Upper lobe of left lung (tissue), 6 donors: ENCODE measurements at places on chromosomes 12 and 14.
A peak's percentile ranks its signal among the peaks of the same experiment; 100 is the strongest.

- no peak for DNase-seq
Measured at GRCh38 chr12:26473291-26473690, 277.9 kb downstream of the SSPN start.

- DNase-seq: no peak
Measured at GRCh38 chr12:131805421-131805820, 22.8 kb upstream of the MMP17 start.

DNA sequence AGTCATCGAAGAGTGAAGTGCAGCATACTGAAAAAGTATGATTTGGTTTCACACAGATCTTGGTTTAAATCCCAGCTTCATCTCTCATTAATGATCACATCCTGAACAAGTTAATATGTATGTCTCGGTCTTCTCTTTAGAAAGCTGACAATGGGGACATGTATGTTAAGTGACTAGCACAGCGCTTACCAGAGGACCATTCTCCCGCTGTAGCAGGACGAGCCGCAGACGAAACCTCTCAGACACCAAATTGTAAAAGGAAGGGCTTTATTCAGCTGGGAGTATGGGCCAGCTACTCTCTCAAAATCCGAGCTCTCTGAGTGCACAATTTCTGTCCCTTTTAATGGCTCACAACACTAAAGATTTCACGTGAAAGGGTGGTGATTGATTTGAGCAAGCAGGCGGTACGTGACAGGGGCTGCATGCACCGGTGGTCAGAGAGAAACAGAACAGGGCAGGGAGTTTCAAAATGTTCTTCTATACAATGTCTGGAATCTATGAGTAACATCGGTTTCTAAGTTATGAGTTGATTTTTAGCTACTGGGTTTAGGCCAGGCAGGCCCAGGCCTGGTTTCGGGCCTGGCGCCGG lies 682.4 kb downstream of the DIO2 start:
- no peak for DNase-seq

- peak; percentile 64 for DNase-seq
Measured at GRCh38 chr12:6226002-6226678, 25.9 kb downstream of the CD9 start.

DNA sequence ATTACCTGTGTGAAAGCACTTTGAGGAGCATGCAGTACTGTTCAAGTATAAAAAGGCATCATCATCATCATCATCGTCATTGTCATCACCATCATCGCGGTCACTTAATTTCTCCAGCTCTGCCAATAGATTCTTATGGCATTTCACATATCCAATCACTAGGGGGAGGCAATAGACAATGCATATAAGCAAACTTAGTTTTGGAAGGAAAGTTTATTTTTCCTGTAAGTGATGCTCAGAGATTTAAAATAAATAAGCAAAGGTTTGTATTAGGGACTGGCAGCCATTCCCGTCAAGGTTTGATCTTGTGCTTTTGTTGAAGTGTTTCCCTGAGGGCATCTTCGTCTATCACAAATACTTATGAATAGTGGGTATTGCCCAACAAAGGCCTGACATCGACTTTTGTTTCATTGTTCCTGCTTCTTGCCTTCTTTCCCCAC lies 127.4 kb downstream of the KTN1 start:
- no peak for DNase-seq

DNA sequence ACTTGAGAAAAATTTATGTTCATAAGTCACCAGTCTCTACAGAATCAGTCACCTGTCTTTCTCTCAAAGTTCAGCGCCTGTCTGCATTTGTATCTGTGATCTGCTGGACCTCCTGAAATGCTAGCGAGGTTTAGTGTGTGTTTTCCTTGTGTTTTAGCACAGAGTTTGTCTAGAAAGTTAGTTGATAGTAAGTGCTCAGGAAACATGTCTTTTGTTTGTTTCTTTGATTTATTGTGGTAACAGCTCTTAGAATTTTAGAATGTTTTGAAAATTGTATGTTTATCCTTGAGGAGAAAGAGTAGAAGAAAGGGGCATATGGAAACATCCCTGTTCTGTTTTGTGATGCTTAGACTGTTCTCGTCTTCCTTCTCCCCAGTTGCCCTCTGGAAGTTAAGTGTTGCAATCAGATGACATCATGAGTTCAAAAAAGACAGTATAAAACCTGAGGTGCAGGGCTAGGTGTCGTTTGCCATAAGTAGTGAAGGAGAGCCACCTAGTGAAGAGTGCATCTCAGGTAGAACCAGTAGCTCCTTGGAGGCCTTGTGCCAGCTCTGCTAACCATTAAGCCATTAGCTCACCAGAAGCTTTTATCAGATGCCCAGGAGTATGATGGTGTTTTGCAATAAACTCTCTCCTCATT lies 44.8 kb downstream of the FBXW8 start:
- DNase-seq: no peak

DNA sequence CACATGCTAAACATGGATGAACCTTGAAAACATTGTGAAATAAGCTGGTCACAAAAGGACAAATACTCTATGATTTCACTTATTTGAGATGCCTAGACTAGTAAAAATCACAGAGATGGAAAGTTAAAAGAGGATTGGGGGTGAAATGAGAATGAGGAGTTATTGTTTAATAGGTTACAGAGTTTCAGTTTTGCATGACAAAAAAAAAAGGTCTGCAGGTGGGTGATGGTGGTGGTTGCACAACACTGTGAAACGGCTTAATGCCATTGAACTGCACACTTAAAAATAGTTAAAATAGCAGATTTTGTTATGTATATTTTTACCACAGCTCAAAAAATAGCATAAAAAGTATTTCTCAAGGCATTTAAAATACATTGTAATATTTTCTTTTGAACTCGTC lies 151.9 kb upstream of the NRXN3 start:
- DNase-seq: no peak

DNA sequence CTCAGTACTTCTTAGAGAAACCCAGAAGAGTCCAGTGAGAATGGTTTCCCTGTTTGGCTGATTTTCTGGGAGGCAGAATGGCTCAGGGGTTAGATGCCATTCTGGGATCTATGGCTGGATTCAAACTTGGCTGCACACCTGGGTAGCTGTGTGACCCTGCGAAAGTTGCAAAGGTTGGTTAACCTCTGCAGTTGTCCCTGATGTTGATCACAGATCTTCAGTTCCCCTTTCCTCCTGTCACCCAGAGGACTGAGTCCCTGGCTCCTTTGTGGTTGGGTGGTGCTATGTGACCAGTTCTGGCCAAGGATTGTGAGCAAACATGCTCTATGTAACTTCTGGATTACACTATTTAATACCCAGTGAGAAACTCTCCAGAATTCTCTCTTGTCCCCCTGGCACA lies 418.0 kb downstream of the RGS6 start:
- DNase-seq: no peak

- no peak for DNase-seq
Measured at GRCh38 chr12:121472150-121472905, 72.4 kb downstream of the RNF34 start.

DNA sequence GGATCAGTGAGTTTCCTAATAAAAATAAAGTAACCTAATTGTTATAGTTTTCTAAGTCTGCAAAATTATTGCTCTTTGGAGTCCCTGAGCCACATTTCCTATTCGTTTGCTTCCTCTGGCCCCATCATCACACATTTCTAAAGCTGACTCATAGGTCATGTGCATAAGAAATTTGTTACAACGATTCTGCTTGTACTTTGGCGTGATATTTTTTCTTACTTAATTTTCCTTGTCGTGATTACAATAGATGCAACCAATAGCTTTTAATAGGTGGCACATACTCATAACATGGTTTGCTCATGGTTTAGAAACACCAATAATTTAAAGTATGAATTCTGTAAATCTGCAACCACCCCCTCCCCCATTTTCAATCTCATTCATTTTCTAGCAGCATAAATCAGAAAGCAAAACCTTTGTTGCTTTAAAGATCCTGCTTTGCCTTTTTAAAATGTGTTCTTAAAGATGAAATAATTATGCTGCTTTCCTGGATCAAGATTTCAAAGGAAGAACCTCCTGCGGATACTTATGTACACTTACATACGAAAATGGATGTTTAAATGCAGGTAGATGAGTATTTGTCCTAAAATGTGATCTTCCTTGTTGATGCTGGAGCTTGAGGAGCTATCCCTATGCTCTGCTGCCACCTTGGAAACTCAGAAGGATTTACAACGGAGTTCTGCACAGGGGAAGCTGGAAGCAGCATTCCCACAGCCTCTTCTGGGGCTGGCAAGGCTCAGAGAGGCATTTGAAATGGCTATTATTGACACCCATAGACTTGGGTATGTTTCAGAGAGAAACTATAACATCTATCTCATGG lies 1.7 kb upstream of the FLRT2 start:
- no peak for DNase-seq

DNA sequence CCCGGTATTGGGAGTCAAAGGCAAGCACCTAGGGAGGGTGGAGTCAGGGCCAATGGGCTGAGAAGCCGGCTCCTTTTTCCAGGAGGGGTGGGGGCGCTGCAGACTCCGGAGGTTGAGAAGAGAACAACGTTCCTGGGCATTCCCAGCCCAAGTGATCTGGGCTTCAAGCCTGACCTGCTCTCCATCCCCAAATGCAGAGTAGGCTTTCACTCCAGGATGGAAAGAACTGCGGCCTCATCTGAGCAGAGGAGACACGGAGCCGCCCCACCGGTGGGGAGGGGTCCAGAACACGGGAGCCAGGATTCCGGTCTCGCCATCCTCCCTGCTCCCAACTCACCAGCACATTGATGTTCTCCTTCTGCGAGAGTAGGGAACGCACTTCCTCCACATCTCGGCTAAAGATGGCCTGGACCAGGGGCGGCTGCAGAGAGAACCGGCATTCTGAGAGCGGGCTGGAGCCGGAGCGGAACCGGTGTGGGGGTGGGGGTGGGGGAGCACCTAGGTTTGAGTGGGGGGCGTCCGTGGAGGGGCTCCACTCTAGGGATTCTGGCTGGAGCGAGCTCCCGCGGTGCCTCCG lies 605 bp downstream of the ANKRD52 start:
- DNase-seq: peak; percentile 28

DNA sequence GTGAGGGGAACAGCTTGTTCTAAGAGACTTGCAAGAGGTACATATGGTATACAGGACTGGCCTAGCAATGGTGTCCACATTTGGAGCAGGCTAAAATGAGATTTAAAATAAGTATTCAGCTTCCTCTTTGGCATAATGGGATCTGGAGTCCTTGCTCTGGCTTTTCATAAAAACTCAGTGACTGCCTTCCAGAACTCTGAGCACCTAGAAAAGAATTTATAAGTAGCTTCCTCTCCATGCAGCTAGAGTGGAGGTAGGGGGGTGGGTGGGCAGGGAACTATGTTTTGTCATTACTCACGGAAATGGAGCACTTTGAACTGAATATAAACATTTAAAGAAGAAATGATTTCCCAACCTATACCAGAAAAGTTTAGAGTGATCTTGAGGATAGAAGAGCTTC lies 3.3 kb upstream of the C12orf71 start:
- no peak for DNase-seq

- DNase-seq: no peak
Measured at GRCh38 chr12:121568971-121569751, 11.7 kb downstream of the KDM2B start.

GRCh38 chr14:55327179-55327578 lies 56.0 kb downstream of the FBXO34 start:
- DNase-seq: no peak

- DNase-seq: no peak
Measured at GRCh38 chr14:64218344-64219240, 75.6 kb downstream of the ESR2 start.

DNA sequence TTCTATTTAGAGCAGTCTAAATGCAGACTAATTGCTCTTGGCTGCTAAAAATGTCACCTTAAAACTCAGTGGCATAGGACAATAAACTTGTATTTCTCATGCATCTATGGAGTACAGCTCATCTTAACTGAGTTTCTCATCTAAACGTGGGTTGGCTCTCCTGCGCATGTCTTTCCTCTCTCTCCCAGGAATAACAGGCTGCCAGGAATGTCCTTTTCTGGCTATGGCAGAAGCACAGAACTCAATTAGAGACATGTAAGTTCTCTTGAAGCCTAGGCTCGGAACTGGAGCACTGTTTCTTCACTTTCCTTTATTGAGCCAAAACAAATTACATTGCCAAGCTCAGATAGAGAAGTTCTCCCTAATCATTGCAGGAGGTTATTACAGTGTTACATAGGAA lies 722.3 kb upstream of the FLRT2 start:
- DNase-seq: no peak

GRCh38 chr12:6154730-6155459 lies 30.4 kb upstream of the VWF start:
- peak; percentile 67 for DNase-seq

- no peak for DNase-seq
Measured at GRCh38 chr14:105303949-105304348, 3.1 kb upstream of the BRF1 start.

DNA sequence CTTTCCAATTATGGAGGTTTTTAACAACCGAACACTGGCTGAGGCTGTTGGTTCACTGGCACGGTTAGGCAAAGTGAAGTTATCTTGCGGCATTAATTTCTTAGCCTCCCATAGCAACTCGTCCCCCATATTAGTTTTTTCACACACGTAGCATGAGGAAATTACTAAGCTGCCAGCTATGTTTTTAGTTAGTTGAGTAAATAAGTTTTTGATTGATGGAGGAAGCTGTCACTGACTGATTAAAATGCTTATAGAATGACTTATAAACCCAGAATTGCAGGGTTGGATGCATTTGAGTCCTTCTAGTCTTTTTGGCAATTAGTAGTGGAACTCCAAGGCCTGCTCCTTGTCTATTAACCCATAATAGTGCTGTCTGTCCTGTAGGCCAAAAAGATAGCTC lies 97.1 kb downstream of the ALG10 start:
- DNase-seq: no peak

GRCh38 chr14:64200170-64200569 lies 94.0 kb downstream of the ESR2 start:
- peak; percentile 85 for DNase-seq

GRCh38 chr14:85273099-85273677 lies 256.8 kb upstream of the FLRT2 start:
- DNase-seq: no peak

DNA sequence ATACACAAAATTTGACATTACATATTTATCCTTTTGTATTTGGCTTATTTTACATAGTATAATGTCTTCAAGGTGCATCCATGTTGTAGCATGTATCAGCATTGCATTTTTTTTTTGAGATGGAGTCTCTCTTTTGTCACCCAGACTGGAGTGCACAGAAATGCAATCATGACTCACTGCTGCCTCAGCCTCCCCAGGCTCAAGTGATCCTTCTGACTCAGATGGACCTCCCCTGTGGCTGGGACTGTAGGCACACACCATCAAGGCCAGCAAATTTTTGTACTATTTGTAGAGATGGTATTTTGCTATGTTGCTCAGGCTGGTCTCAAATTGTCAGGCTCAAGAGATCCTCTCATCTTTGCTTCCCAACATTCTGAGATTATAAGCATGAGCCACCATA lies 214.4 kb upstream of the ALG10B start:
- DNase-seq: no peak

DNA sequence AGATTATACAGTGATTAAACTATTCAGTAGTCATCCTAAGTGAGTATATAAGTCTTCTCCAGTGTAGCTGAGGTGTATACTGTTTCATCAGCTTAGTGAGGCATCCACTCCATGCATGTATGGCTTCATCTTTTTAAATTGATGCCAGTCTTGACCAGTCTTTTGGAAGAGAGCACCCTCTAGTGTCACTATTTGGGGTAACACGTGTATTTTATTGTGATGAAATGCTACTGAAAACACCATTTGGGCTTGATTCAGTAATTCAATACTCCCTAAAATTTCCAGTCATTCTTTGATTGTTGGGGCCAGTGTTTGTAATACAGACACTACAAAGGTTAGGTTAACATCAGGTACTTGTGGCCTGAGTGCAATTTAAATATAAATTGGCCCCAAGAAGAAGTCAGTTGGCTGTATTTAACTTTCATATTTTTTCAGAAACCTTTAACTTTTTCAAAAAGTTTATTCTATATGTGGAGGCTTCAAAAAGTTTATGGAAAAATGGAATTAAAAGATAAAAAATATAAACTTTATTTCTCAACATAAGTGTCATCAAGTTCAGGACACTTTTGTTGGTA lies 35.3 kb downstream of the MIPOL1 start:
- no peak for DNase-seq
